ENCODE measurements at places on chromosomes 6 and 20.

GRCh38 chr6:42400886-42401612 lies 50.7 kb downstream of the TRERF1 start:
- no peak for DNase-seq

GRCh38 chr6:75103431-75103830 lies 102.4 kb downstream of the COL12A1 start:
- DNase-seq: no peak

GRCh38 chr20:11101243-11101642 lies 427.4 kb upstream of the JAG1 start:
- DNase-seq: no peak

- DNase-seq: no peak
Measured at GRCh38 chr6:28661097-28661713, 135.5 kb downstream of the GPX5 start.

DNA sequence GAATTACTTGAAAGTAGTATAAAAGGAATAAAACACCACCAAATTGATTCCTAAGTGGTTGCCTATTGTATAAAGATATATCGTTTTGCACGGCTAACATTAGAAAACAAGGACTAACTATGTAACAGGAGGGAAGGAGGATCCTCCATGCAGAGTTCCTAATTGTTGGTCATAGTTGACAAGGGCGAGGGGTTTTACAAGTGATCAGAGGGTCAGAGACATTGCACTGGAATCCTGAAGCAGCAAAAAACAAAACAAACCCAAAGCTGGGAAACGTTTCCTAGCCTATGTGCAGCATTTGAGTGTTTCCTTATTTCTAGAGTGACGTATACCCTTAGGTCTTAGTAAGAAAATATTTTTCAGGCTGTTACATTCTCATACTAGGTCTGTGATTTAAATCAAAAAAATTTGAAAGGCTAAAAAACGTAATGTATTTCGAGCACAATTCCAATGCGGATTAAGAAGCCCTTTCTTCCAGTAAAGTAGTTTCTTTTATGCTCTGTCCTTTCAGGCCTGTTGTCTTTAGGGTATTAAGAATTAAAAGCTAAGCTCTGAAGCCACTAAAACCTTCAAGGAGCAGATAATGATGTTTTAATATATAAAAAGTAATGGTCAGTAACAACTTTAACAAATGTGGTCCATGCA lies 373.8 kb upstream of the MMS22L start:
- no peak for DNase-seq

GRCh38 chr6:170522565-170523183 lies 30.4 kb downstream of the PSMB1 start:
- DNase-seq: no peak

DNA sequence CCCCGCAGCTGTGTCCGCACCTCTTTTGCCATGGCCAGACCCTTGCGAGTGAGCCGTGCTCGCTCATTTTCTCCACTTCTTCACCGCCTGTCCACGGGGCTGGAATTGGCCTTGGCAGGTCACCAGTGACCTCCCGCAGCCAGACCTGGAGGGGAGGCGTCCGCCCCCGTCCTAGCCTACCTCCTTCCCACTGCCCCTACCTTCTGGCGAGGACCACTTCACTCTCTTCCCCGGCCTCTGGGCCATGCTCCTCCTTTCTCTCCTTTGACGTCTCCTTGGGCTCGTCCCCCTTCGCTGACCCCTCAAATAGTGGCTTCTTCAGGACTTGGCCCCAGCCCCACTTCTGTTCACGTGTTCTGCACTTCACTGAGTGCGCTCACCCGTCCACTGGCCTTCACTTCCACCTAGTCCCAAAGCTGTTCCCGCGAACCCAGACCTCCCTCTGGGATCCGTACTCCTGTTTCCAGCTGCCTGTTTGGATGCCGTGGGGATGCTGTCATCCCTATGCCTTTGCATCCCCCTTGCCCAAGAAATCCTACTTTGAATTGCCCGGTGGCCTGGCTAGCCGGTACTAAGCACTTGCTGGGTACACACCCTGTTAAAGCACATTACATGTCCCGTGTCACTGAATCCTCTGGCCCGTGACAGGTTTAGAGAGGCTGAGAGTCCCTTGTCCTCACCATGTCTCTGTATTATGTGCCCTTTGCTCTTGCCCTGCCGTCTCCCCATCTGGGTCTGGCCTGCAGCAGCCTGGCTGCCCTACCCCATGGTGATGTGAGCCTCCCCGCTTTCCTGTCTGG lies 33.0 kb downstream of the SPATA2 start:
- DNase-seq: no peak

DNA sequence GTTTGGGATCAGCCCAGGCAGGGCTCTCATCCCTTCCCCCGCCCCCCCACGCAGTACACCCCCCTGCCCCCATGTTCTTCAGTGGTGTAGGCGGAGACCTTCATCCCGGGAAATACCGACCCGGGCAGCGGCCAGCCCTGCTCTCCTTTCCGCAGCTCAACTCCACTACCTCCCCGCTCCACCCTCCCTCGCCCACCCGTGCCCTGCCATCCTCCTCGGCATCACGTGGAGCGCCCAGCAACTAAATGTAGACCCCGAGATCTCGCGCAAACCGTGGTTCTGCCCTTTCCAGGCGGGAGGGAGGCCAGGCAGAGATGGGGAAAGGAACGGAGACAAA lies 1932.2 kb upstream of the DEFB115 start:
- no peak for DNase-seq
